ENCODE measurements at places on chromosomes 11 and 22.

DNA sequence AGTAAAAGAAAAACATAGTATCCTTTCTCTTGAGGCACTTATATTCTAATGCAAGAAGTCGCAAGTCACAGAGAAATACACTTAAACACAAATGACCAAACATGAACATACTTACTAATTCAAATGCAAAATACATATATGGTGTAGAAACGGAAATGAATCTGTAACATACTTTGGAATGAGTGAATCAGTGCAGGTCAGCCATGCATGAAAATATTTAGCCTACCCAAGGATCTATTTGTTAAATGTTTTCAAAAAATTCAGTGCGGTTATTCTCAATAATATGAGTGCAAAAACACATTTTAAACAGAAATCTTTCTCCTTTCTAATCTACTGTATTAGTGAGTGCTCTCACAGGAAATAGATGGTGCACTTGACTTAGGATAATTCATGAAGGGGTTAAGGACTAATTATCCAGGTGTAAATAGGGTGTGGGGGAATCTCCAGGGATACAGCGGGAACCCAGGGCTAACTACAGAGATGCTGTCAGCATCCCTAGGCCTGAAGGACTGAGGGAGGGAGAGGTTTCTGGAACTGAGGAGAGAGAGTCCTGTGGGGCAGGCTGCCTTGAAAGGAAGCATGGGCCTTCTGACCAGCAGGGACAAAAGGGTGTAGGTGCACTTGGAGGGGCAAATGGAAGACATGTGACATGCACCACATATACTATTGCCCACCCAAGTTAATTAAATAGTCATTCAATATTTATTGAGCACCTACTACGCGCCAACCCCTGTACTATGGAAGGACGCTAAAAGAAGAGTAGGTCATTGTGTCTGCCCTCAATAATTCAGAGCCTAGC, 139.2 kb downstream of the MAML2 start:
- no peak for DNase-seq

- no peak for DNase-seq
Observed at GRCh38 chr11:106017093-106017492, 4.9 kb downstream of the MSANTD4 start.

DNA sequence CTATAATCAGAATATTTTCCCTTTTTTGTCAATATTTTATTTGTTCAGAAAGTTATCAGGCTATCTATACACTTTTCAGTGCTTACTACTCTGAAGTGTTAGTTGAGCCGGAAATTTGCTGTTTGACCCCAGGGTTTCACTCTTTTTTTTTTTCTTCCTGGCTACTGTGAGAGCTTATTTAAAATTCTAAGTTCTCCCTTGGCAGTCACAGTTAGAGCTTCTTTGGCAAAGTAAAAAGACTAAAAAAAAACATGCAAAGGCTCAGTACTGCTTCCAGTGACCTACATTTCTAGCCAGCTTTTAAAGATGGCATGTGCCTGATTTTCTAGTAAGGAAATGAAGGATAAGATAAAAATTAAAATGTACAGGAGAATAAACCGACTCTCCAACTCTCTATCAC, 48.4 kb downstream of the ELP4 start:
- no peak for DNase-seq

GRCh38 chr11:111703576-111703975, 62.6 kb downstream of the PPP2R1B start:
- DNase-seq: no peak

- DNase-seq: no peak
Observed at GRCh38 chr11:118132385-118133151, 20.1 kb downstream of the SCN4B start.

GRCh38 chr11:35088676-35089075, 50.3 kb upstream of the CD44 start:
- DNase-seq: no peak

DNA sequence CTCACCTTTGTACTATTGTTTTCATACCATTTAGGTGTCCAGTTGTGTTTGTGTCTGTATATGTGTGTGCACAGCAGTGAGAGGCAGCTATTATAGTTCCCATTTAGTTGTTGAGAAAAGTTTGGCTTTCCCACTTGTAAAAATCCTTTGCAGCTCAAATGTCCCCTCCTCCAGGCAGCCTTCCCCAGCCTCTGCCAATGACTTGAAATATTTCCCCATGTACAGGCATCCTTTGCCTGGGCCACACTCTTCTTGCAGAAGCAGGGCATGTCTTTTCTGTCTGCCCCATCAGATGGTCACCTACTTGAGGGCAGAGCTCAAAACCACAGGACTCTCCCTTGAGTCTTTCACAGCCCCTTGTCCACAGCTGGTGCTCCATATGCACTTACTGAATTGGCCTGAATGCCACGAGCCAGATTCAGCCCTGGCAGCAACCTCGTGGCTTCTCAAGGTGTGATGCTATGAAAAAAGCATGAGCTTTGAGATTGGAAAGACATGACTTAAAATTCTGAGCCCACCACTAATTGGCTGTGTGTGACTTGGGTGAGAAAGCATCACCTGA, 39.3 kb downstream of the MYEOV start:
- DNase-seq: no peak

GRCh38 chr11:128405112-128405511, 182.2 kb downstream of the ETS1 start:
- DNase-seq: no peak

GRCh38 chr11:71311928-71312510, 59.6 kb upstream of the SHANK2 start:
- no peak for DNase-seq

DNA sequence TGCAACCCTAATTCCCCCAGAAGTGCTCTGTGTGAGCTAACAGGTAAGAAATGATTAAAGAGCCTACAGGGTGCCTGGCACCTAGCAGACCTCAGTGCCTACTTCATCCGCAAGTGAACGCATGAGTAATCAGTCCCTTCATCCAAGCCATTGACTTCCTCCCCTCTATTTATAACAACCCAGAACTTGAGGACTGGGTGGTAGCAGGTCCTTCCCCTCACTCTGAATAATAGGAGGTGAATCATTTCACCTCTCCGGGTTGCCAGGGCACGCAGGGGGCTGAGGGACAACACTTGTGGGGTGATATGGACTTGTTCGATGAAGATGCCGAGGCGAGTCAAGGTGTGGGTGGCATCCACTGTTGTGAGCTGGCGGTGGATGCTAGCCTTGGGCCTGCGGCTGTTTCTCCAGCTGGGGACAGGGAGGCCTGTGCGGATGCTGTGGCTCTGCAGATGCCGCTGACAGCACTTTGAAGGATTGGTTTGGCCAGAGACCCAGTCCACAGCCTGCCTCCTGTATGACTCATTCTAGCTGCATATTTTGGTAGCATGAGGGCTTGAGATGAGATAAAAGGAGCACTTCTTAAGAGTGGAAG, 11.7 kb upstream of the SORL1-AS1 start:
- DNase-seq: peak; percentile 69

DNA sequence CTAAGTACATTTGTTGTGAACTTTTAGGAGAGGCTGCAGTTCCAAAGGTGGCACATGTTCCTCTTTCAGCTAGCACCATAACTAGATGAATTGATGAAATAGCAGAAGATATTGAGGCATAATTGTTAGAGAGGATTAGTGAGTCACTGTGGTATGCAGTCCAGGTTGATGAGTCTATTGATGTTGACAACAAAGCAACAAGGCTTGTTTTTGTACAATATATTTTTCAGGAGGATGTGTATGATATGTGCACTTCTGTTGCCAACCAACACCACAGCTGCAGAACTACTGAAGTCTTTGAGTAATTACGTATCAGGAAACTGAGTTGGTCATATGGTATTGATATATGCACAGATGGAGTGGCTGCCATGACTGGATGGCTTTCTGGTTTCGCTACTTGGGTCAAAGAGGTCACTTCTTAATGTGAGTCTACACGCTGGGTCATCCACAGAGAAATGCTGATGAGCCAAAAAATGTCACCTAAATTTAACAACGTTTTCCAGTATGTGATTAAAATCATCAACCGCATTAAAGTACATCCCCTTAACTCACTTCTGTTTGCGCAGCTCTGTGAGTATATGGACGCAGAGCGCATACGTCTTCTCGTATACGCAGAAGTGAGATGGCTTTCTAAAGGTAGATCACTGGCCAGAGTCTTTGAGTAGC, 261.3 kb upstream of the ANO5 start:
- DNase-seq: no peak

DNA sequence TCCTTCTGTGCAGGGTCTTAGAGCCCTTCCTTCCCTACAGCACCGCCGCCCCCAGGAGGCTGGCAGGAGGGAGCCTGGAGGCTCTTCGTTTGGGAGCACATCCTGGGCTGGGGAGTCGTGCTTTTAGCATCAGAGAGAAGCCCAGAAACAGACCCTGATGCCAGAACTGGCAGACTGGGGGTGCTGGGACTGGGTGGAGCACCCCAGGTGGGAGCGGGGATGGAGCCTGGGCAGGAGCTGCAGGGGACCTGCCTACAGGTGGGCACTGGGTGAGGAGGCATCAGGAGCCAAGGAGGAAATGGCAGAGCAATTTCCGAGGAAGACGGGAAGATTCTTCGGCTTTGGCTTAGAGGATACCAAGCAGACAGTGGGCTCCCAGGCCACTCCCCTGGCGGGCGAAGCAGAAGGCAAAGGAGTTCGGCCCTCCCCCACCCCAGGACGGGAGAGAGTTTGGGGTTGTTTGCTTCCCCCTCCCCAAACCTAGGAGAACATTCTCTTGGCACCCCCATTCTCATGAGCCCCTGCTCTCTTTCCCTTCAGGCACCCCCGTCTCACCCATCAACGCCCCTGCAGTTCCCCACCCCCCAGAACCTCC, 1.1 kb downstream of the SYT7 start:
- no peak for DNase-seq

- DNase-seq: no peak
Observed at GRCh38 chr22:47172771-47173534, 410.5 kb downstream of the TBC1D22A start.

DNA sequence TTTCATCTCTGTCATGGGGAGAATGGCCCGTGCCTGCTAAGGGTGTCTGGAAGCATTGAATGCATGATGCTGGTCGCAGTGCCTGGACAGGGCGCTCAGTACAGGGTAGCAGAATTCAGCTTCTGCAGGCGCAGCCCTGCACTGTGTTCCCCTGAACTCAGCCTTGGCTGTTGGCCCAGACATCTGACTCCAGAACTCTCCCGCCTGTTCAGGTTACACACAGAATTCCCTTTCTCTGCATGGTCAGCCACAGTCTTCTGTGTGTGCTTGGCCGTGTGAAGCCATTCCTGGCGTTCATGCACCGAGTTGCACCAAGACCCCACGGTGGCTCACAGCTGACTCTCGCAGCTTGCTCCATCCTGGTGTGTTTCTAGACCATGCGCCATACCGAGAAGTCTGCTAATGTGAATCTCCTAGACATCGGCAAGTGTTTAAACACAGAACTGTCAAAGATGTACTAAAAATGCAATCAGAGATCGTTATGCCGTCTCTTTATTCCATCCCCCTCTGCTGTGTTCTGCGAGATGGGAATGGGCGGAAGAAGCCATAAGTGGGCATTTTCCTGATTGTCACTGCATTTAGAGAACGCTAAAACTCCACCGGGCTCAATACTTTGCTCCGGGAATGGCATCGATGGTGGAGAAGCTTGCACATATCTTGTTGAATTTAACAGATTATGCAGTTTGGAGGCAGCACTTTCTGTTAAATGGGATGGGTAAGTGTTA, 55.6 kb downstream of the MPPED1 start:
- DNase-seq: no peak

DNA sequence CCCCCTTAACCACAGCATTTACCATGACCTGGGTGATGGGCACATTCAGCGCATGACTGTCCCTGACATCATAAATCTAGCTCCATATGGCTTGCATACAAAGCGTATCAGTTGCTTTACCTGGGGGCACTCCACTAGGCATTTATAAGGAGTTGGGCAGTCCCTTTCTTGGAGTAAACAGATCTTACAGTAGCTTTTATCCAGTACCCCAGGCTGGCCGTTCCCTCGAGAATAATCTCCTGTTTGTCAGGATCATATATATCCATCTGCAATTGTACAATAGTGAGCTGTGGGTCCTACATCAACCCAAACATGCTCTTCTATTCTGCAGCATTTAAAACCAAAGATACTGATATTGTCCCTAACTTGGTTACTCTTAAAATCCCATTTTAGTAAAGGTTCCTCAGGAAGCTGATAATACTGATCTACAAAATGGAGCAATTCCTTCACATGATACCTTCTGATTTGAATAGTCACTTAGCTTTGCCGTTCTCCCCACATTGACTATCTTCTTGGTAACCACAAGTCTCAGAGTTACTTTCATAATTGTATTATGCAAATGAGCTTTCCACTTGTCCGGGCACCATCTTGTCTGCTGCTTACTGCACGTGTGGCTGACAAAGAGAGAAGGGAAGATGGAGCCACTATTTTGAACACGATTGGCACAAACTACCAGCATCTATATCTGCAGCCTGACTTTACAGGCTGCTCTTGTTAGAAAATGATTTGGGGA, 205.0 kb downstream of the CWF19L2 start:
- no peak for DNase-seq

DNA sequence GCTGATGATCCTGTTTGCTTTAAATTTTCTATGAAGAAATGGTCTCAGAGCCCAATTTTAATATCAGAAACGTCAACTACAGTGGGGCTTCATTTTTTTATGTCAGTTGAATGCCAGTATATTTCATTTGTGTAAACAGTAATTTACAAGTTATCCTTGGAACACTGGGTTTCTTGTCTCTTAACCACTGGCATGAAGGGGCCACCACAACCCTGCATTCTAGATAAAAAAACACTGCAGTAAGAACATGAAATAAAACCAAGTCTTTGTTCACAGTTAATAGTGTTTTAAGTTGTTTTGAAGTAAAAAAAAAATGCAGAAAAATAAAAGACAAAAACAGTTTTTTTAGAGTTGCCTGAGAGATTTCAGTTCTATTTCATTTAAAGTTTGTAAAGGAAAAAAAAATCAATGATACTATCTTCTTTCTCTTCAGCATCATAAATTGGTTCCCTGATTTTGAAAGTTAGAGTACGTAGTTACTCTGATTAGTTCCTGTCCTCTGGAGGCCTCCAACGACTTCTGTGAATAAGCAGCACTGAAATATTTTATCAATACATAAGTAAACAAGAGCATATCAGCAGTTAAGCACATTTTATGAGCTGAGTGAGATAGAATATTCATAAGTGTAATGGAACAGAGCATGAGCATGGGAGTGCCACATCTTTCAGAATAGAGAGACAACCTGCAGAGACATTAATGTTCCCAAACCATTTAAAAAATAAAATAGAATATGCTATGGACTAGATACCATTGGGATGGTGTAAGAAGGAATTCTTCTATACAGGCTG, 7.8 kb upstream of the DDI1 start:
- no peak for DNase-seq

DNA sequence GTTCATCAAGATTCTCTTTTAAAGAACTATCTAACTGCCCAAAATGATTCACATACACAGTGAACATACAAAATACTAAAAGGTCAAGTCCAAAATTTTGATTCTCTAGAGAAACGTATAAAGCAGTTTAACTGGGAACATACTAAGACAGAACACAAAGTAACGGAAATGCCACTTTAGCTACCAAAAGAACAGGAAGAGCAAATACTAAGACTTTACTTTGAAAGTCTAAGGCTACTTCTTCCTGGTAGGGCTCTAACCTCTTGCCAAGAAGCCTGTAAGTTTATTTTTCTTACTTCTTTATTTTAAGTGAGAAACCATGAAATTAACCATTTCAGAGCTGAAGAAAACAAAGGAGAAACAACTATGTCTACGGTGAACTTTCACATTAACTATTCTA, 6.2 kb downstream of the PICALM start:
- DNase-seq: peak; percentile 47
